ENCODE measurements at places on chromosomes 11 and 22. TPM values are rescaled to one million over a fixed set of nuclear protein-coding genes. Genes with fewer than 3 reads are reported as not detected.

- no peak for DNase-seq
These were observed 67.0 kb downstream of the IGLL5 start for GRCh38 chr22:22954656-22955055.

GRCh38 chr11:35005141-35005780, 88.8 kb downstream of the PDHX start:
- no peak for DNase-seq

- no peak for DNase-seq
These were observed 200.9 kb downstream of the MYO18B start for GRCh38 chr22:25942856-25943411.

DNA sequence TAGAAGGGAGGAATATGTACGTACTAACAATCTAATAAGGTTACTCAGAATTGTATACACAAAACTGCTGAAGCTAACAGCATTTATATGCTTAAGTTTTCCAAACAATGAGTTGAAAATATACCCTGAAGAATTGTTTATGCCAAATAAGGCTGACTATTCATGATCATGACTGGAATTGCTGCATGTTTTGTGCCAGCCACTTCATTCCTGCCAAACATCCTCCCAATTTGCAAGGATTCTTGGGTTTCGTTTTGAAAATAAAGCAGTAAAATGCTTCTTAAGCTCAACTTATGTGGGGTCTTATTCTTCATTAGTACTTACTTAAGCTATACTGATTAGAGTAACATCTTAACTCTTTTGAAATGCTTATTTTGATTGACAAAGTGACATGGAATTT, 149.0 kb downstream of the SPON1 start:
- no peak for DNase-seq

GRCh38 chr11:79139900-79140299, 300.9 kb downstream of the TENM4 start:
- DNase-seq = no peak

DNA sequence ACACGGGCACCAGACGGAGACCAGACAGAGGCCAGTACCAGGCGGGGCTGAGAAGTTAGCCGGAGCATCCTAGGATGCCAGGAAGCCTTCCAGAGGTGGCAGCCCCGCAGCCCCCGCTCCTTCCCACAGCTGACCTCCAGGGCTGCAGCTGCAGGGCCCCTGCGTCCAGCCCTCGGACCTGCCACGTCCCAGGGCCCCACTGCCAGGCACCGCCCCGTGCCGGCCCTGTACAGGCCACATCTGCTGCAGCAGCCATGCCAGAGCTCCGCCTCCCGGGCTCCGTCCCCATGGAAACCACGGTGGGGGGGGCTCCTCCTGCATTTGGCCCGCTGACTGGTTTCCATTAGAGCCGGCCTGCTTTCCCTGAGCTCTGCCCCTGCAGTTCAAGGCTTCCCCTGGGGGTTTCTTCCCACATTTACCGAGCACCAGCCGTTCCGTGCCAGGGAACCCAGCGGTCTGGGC, 62.5 kb upstream of the PPARA start:
- no peak for DNase-seq

DNA sequence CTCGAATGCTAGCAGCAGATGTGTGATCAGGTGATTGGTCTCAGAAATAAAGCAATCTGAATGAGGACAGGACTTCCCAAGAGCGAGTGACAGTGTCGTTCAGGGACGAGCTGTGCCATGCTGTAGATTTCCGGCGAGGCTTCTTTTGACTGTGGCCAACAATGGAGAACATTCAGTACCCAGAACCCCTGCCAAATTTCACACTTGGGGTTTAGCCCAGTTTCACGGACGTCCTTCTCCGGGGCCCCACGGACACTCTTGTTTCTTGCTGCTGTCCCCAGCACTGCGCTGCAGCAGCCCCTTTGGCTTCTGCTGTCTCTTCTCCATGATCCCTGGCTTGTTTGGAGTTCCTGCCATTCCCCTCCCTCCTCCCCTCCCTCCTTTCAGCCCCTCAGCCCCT, 115.1 kb upstream of the GRAMD1B start:
- no peak for DNase-seq

DNA sequence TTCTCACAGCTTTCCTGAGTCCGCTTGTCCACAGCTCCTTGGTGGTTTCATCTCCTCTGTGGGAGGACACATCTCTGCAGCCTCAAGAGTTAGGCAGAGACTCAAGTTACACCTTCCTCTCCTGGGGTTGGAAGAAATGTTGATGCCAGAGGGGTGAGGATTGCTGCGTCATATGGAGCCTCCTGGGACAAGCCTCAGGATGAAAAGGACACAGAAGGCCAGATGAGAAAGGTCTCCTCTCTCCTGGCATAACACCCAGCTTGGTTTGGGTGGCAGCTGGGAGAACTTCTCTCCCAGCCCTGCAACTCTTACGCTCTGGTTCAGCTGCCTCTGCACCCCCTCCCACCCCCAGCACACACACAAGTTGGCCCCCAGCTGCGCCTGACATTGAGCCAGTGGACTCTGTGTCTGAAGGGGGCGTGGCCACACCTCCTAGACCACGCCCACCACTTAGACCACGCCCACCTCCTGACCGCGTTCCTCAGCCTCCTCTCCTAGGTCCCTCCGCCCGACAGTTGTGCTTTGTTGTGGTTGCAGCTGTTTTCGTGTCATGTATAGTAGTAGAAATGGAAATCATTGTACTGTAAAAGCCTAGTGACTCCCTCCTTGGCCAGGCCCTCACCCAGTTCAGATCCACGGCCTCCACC, 11.7 kb downstream of the RASD2 start:
- DNase-seq = peak; percentile 82

DNA sequence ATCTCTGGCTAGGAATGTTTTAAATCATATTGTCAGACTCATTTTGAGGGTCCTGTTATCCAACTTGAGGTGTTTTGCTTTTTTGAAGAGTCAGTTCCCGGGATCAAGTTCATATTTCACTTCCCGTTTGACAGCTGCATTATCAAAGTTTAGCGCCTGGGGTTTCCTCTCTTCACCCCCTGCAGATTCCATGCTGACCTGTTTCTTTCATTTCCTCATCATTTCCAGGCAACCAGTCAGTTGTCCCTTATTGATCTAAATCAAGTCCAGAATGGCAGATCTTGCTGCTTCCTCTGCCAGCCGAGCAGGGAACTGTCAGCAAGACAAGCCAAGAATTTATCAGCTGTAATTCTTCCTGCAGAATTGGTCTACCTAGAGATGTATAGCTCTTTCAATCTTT, 197.6 kb upstream of the SYN3 start:
- DNase-seq = no peak

DNA sequence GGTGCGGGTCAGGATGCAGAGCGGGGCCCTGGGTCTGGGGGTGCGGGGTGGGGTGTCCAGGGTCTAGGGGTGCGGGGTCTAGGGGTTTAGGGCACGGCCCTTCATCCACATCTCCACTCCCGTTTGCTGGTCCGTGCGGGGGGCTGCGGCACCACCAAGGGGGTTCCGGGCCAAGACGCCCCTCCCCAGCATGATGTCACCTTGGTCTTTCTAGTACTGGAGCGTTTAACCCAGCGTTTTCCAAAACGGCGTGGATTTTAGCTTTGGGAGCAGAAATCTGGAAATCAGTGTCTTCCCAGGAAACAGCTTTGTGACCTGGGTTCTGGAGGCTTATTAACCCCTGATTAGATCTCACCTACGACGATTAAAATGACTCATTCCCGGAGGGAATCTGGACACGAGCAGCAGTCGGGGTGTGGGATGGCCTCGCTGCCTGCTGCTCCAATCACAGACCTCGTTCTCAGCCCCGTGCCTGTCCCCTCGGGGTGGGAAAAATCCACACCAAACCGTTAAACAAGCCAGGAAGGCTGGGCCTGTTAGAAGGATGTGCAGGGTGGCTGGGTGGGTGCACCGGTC, 759 bp downstream of the AP2A2 start:
- no peak for DNase-seq

DNA sequence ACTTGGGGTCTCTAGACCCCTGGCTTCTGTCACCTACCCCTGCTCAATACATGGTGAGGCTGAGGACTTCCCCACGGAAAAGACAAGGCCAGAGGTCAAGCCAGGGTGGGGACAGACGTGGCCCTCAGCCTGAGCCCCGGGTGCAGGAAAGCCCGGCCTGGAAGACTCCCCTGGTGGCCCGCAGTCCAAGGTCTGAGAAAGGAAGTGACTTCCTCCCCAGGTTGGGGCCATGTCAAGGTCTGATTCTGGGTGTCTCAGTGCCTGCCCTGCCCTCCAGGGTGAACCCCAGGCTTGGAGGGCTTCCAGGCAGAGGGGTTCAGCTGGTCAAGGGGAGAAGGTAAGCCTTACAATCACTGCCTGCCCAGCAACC, 3.9 kb downstream of the CTSD start:
- no peak for DNase-seq

- DNase-seq = no peak
These were observed 4.4 kb upstream of the TPCN2 start for GRCh38 chr11:69044111-69045013.

DNA sequence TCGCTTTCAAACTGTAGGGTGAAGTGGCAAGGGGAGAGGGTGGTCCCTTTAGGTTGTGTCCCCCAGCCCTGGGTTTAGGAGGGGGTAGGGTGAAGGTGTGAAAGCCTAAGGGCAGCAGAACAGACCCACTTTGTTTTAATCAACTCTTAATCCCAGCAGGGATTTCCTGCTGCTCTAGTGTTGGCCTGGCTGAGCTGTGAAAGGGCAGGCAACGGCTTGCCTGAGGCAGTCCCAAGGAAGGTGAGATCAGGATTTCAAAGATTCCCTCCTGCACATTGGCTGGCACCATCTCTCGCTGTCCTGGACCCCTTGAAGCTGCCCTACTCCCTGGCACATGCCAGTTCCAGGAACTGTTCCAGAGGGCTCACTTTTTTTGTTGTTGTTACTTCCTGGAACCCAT, 221.3 kb downstream of the INSC start:
- no peak for DNase-seq

- no peak for DNase-seq
These were observed 5.4 kb downstream of the PLA2G6 start for GRCh38 chr22:38176170-38176741.

DNA sequence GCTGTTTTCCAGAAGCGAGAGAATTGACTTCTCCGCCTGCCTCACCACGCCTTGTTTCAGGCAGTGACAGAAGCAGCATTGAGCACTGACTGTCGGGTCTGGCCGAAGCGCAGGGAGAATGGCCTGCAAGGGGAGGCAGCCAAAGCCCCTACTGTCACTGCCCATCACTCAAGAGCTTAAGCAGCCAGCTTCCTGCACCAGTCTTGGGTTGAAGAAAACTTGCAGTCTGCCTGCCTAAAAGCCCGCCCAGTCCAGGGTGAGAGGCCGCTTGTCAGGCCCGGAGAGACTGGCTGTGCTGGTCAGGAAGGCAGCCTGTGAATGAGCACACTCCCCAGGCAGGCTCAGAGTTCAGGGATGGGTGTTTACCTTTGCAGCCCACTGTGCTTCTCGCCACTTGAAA, 108.3 kb downstream of the PKNOX2 start:
- DNase-seq = no peak

DNA sequence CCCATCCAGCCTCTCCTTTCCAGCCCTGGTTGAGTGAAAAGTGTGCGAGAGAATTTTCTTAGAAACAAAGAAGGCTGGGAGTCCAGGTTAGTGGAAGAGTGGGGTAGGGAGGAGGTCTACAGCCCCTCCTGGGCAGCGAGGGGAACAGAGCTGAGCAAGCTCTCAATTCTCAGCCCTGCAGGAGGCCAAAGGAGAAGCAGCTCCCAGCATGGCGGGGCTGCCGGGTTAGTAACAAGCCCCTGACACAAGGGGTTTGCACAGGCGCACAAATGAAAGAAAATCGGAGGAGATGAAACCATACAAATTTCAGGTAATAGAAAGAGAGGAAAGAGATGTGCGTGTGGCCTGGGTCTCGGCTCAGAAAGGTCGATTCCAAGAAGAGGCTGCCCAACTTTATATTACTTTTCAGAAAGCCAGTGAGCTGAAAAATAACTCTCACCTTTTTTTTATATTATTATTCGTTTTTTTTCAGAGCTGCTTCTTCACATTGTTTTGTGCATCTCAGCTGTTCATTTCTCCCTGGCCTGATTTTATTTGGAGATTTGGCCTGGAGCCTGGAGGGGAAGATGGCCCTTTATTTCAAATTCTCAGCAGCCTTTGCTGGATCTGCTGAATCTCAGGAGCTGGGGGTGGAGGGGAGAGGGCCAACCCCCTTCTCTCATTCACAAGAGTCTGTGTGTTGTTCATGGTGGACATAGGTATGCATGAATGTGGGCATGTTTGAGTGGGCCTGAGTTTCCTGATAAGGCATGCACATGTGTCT, 583.2 kb downstream of the BUD13 start:
- DNase-seq = no peak

DNA sequence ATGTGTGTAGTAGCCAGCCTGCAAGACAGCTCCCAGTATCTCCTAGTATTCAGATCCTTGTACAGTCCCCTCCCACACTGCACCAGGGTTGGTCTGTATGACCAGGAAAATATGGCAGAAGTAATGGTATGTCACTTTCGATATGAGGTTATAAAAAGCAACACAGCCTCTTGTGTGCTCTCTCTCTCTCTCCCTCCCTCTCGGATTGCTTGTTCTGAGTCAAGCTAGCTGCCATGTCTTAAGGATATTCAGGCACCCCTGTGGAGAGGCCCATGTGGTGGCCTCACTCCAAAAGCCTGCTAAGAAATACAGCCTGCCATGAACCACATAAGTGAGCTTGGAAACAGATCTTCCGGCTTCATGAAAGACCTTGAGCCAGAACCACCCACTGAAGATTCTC, 25.4 kb downstream of the FXYD6 start:
- no peak for DNase-seq

DNA sequence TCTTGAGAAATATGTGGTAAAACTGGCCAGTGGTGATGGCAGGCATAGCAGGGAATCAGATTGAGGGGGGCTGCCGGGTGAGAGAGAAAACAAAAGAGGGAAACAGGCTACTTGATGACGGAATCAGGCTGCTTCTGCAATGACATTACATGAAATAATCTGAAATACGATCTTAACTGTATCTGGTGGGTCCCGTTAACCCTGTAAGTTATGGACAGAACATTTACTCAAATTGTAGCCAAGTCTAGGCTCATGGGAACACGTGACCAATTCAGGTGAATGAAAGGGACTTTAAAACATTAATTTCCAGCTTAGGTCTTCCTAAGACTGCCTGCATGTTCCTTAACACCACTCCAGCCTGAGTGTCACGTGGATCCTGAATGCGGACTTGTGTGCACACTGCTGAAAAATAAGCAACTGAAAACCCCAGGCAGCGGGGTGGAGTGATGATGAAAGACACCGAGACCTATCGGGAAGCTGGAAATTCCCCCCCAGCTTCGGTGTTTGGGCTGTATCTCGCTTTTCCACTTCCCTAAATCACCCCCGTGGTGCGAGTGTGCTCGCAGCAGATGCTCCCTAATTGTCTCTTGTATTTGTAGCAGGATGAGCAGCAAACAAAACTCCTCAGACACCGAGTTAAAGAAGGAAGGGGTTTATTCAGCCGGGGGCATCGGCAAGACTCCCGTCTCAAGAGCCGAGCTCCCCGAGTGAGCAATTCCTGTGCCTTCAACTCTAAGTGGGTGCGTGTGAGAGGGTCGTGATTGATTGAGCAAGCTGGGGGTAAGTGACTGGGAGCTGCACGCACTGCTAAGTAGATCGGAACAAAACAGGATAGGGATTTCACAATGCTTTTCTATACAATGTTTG, 145.0 kb upstream of the GRK3 start:
- no peak for DNase-seq

SAA1 gene
- total RNA-seq = not detected

CD6 gene
- 308 TPM for total RNA-seq

SMC1B gene
- total RNA-seq = 0.50 TPM

HBB gene
- total RNA-seq = not detected

PGA4 gene
- not detected for total RNA-seq

APOL1 gene
- total RNA-seq = 28.5 TPM

Measured in activated T-helper 2 cell treated with anti-CD3 and anti-CD28 coated beads, Interferon-gamma antibody, Interleukin-2, Interleukin-4, amounts not matched to agents 10 μg/mL and 5 μg/mL and 100 μg/mL, durations not matched to agents 14 hours and 24 hours and 36 hours (primary cell).